Stimulated activated CD8-positive, alpha-beta memory T cell treated with anti-CD3 and anti-CD28 coated beads, Interleukin-7, amount 100 ng/mL, for 4 hours (primary cell): ENCODE measurements at places on chromosomes 7 and 10.

- DNase-seq, result no peak
These were observed 190.9 kb upstream of the PPP1R3A start for GRCh38 chr7:114109721-114110120.

GRCh38 chr7:91089382-91089963, 174.8 kb upstream of the FZD1 start:
- no peak for DNase-seq

DNA sequence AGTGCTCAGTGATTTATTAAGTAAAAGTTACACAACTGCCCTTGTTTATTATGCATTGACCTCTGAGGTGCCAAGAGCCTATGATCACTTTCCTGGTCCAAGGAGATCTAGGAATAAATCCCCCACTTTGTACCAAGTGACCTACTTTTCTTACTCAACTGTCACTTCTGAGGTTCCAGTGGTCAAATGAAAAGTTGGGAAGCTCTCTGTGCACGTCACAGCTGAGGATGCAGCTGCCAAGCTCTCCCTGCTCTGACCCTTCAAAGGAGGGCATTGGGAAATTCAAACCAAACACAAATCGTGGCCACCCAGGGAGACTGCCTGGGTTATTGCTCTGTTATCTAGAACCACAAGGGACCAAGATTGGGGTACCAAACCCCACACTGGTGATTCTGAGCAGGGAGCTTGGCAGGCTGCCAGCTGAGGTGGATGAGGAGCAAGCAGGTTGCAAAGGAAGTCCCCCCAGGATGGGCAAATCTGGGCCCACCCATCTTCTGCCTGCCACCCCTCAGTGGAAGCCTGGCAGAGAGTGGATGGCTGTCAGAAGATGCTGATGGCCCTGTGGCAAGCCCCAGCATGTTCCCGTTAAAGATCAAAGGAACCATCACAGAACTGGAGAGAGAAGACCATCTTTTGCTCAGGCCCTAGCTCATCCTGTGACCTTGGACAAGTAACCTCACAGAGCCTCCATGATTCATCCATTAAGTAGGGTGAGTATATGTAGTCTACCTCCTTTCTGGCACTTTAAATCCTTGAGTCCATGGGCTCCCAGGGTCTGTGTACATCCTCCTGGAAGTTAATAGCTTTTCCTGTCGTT, 106.8 kb downstream of the PPP1R3C start:
- DNase-seq, result no peak

DNA sequence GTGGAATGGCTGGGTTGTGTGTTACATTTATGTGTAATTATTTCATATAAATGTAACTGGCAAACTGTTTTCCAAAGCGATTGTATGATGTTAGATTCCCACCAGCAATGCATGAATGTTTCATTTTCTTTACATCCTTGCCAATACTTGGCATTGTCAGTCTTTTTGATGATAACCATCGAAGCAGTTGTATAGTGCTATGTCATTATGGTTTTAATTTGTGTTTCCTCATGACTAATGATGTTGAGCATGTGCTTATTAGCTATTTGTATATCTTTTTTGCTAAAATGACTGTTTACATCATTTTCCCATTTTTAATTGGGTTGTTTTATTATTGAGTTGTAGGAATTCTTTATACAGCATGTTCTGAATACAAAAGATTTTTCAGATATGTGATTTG, 22.3 kb downstream of the AHCYL2 start:
- no peak for DNase-seq
